ENCODE measurements at places on chromosomes 5 and 9.

DNA sequence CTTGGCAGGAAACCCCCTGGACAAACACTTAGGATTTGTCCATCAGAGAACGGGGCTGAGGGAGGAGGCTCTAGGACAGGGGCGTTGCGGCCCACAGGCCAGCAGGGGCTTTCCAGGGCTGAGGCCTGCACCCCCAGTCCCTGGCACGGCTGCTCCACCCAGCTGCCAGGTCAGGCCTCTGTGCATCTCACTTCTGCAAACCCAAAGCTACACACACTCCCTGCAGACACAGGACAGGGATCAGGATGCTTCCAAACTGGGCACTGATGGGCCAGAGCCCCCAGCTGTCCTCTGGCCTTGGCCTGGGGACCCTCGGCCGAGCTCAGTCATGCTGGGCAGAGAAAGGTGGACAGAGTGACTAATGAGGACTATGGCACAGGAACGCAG lies 106.2 kb upstream of the SARDH start:
- DNase-seq: no peak

GRCh38 chr9:77885104-77885672 lies 146.4 kb downstream of the GNAQ start:
- no peak for DNase-seq

DNA sequence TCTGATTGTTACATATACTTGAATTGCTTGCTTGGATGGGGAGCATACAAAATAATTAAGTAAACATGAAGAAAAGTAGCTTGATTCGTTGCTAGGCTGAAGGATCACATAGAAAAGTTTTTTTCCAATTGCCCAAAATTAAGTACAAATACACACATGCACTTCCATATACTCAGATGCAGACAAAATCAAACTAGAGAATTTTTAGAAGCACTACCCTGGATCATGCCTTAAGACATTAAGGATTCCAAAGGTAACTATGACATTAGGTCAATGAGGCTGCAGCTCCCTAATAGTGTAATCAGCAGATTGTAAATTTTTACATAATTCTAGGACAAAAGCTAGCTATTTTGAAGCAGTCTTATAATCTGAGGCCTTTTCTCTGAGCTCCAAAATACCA lies 216.9 kb upstream of the TMEM161B start:
- no peak for DNase-seq

- no peak for DNase-seq
Measured at GRCh38 chr9:8382266-8382665, 582.7 kb upstream of the DMAC1 start.

DNA sequence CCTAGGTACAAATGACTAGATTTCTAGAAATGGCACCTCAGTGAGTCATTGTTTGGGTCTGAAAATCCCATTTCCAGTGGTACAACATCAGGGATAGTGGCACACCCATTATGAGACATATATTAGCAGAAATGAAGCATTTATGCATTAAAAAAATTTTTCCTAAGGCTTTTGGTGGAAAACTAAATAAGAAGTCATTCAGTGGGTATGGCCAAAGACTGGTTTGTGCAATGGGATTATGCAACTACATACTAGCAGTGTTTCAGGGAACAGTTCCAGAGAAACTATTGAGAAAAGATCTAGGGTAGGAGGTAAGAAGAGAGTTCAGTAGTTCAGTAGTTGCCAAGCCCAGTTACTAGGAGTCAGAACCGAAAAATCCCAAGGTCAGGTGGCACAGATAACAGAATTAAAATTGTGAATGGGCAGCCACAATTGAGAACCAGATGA lies 106.5 kb upstream of the HAPLN1 start:
- DNase-seq: no peak

GRCh38 chr5:71576241-71576640 lies 10.9 kb upstream of the MCCC2 start:
- no peak for DNase-seq

- DNase-seq: no peak
Measured at GRCh38 chr5:172163346-172163745, 24.7 kb downstream of the STK10 start.

DNA sequence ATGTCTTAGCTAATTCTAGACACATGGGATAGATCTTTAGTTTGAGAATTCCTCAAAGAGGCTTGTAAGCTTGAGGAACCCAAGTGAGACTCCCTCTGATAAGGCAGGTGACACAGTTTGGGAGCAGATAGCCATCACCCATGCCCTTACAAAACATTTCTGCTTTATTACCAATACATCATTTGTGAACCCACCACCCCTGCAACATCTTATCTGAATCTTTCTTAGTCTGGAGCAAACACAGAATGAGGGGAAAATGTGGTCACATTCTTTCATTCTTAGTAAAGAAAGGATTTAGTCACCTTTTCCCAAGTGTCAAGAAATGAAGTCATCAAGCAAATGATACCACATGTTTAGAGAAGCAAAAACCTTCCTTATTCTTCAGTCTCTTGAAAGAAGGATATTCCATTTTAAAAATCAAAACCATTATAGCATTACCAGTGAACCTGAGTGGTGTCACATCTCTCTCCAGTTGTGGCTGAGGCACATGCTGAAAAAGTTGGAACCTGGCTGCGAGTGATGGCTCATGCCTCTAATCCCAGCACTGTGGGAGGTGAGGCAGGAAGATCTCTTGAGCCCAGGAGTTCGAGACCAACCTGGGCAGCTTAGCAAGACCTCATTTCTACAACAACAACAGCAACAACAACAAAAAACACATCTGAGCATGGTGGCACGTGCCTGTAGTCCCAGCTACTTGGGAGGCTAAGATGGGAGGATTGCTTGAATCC lies 65.9 kb downstream of the PRKACG start:
- no peak for DNase-seq

DNA sequence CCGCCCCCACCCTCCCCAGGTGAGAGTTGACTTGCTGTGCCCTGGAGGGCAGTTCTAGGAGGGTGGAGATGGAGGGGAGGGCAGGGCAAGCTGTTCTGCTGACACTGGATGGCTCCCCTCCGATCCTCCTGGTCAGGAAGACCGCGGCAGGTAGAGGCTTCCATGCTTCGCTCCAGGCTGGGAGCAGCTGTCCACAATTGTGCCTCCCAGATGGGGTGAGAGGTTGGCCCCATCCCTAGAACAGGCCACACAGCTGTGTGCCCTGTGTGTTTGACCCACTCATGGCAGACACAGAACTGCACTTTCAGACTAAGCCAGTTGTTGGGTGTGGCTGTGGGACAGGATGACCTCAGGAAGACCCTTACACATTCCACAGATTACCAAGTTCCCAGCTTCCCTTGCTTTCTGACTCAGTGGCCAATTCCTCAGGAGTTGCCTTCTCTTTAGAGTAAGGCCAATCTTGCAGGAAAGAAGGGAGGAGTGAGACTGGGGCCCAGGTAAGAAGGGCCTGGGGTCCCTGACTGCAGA lies 72.1 kb upstream of the HSPA9 start:
- no peak for DNase-seq

DNA sequence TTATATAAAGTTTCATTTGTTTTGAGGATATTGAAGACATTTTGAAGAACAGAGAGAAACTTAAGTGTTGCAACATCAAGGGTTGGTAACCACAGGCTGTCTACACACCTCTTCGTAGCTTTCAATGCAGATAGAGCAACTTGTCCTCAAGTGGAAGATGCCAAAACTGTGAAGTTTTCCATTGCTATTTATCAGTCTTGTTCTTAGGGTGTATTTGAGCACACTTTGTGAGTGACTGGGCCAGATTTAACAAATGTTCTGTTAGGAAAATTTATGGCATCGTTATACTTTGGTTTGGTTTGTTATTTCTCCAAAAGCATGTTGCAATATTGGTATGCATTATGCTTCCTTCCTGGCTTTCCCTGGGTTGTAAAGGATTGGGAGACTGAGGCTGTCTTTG lies 31.6 kb downstream of the NNT start:
- no peak for DNase-seq

All from NCI-H774 (cell line).